ENCODE measurements at places on chromosomes 13 and 19. TPM values are rescaled to one million over a fixed set of nuclear protein-coding genes. Genes with fewer than 3 reads are reported as not detected.

The SLITRK1 gene
- not detected for total RNA-seq

The STARD13 gene
- total RNA-seq = 27.4 TPM

The SUPT5H gene
- 246 TPM for total RNA-seq

The PALM3 gene
- total RNA-seq = 16.1 TPM

The HSD17B14 gene
- 11.0 TPM for total RNA-seq

The XPO4 gene
- total RNA-seq = 13.3 TPM

- H3K36me3 ChIP-seq = no peaks in the 10 kb centered on the region
- no peak overlapping the region for H3K27ac ChIP-seq
- no peaks in the 10 kb centered on the region for H3K4me1 ChIP-seq
- no peaks in the 10 kb centered on the region for H3K27me3 ChIP-seq
- no peak overlapping the region for H3K4me3 ChIP-seq
- no peak for DNase-seq
Measured at GRCh38 chr13:84362777-84363176, 480.5 kb upstream of the SLITRK1 start.

DNA sequence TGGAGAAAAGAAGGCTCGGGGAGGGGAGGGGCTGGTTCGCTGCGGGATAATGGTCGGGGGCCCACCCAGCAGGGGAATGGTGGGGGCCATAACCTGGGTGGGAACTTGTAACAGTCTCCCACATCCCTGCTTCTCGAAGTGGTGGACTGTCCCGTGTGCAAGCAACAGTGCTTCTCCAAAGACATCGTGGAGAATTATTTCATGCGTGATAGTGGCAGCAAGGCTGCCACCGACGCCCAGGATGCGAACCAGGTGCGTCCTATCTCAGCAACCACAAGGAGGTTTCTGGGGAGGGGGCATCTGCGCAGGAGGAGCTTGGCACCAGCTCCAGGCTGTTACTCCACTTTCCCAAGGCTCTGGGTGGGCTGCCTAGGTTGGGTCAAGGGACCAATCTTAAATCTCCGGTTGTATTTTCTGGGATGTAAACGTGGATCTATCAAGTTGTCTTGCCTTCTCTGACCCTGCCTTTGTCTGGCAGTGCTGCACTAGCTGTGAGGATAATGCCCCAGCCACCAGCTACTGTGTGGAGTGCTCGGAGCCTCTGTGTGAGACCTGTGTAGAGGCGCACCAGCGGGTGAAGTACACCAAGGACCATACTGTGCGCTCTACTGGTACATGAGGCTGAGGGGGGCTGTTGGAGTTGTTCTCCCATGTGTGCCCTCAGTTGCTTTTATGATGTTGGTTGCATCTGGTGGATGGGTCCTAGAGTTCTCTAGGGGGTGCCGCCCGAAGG lies 1.6 kb downstream of the TRIM28 start:
- H3K27me3 ChIP-seq = no peaks in the 10 kb centered on the region
- H3K27ac ChIP-seq = peak overlapping the region; percentile 97
- no peak for DNase-seq
- H3K4me1 ChIP-seq = peaks cover 17% of the 10 kb centered on the region
- H3K4me3 ChIP-seq = peak overlapping the region; percentile 91
- H3K36me3 ChIP-seq = peaks cover 35% of the 10 kb centered on the region

- H3K27me3 ChIP-seq = no peaks in the 10 kb centered on the region
- H3K4me1 ChIP-seq = peaks cover 3% of the 10 kb centered on the region
- H3K36me3 ChIP-seq = no peaks in the 10 kb centered on the region
- peak; percentile 24 for DNase-seq
- H3K4me3 ChIP-seq = no peak overlapping the region
Measured at GRCh38 chr19:45569619-45570421, 14.8 kb downstream of the OPA3 start.

DNA sequence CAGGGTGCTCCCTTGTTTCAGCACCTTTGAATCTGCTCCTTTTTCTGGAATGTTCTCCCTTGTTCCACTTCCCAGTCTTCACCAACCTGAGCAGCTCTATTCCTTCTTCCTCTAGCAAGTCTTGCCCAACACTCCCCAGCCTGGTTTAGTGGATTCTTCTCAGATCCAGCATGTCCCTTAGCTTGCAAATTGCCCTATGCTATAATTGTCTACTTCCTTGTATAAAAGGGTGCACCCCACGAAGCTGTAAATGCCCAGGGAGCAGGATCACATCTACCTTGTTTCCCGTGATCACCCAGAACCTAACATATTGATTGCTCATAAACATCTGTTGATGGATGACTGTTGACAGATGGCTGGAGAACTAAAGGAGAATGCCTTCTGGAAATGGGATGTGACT lies 93.2 kb upstream of the C1QTNF9B start:
- H3K27me3 ChIP-seq = no peaks in the 10 kb centered on the region
- H3K27ac ChIP-seq = no peak overlapping the region
- no peak for DNase-seq
- H3K36me3 ChIP-seq = no peaks in the 10 kb centered on the region

- no peaks in the 10 kb centered on the region for H3K4me1 ChIP-seq
- no peak overlapping the region for H3K4me3 ChIP-seq
Measured at GRCh38 chr19:16596399-16596798, 24.2 kb upstream of the SLC35E1 start.

DNA sequence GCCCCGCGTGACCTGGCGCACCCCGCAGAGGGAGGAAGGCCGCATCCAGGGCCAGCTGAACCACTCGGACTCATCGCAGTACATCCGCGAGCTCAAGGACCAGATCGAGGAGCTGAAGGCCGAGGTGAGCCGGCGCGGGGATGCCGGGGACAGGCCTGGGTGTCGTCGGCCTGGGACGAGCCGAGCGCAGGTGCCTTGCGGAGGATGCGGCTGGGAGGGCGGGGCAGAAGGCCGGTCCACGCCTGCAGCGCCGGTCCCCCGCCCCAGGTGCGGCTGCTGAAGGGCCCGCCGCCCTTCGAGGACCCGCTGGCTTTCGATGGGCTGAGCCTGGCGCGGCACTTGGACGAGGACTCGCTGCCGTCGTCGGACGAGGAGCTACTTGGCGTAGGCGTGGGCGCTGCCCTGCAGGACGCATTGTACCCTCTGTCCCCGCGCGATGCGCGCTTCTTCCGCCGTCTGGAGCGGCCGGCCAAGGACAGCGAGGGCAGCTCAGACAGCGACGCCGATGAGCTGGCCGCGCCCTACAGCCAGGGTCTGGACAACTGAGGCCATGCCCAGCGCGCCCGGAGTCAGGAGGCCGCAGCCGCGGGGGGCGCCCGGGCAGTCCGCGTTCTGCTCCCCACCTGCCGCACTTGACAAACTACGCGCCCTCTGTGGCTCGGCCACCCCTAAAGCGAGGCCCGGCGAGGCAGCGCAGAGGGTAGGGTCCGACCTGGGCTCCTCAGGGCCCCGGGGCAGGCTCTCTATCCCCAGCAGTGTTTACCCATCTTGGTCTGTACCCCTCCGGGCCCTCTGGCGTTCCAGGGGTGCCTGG lies 10.8 kb downstream of the PRR36 start:
- H3K4me1 ChIP-seq = no peaks in the 10 kb centered on the region
- H3K36me3 ChIP-seq = no peaks in the 10 kb centered on the region
- no peak overlapping the region for H3K27ac ChIP-seq
- no peak overlapping the region for H3K4me3 ChIP-seq
- no peak for DNase-seq
- H3K27me3 ChIP-seq = no peaks in the 10 kb centered on the region

DNA sequence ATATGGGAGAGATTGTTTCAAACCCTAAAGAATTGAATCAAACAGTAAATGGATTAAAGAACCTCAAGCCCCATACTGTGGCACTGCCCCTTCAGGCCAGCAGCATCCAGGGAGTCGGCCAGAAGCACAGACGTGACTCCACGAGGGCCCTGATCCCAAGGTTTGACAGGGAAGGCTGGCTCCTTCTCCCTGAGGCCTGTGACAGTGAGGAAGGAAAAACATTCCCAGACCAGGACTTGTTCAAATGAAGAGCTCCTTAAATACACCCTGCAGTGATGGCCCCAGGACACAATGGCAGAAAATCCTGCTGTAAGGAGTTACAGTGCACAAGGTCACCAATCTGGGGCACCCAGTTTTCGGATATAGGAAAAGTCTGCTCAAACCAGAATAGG lies 91.0 kb downstream of the COL4A1 start:
- no peak for DNase-seq
- H3K4me1 ChIP-seq = no peaks in the 10 kb centered on the region
- no peaks in the 10 kb centered on the region for H3K27me3 ChIP-seq
- H3K36me3 ChIP-seq = no peaks in the 10 kb centered on the region
- no peak overlapping the region for H3K4me3 ChIP-seq
- H3K27ac ChIP-seq = peak overlapping the region; percentile 39

GRCh38 chr19:58326501-58326913 lies 287 bp upstream of the ZSCAN22 start:
- no peaks in the 10 kb centered on the region for H3K27me3 ChIP-seq
- H3K4me3 ChIP-seq = peak overlapping the region; percentile 67
- no peaks in the 10 kb centered on the region for H3K4me1 ChIP-seq
- DNase-seq = no peak

DNA sequence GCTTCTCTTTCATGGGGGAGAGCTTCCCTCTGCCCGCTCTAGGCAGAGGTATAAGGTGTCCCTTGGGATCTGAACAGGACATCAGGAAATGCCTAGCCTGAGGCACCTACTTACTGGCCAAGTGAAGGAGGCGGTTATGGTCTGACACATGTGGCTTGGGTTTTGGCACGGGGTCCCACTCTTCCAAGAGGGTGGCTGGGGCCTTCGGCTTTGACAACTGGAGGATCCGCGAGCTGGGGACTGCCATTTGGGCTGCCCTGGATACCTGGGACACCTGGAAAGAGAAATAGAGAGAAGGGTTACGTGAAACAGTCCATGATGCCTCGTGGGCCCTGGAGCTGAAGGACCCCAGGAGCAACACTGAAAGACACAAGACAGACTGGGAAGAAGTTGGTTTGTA lies 22.4 kb upstream of the MIER2 start:
- H3K4me1 ChIP-seq = no peaks in the 10 kb centered on the region
- H3K27ac ChIP-seq = no peak overlapping the region
- no peak overlapping the region for H3K4me3 ChIP-seq

DNA sequence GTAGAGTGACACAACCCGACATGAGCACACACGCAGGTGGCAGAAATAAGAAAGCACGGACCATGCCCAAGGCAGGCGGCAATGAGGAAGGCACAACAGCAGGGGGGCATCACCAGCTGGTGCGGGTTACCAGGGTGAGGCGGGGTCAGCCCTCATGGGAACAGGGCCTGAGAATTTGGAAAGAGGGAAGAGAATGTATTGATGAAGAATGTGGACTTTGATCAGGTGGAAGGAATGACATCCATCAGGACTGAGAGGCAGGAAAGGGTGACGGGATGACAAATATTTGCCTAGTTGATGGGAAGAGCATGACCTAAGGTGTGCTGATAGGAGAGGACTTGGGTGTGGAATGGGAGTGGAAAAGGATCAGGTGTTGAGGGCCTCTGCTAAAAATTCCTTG lies 177.5 kb downstream of the ABCC4 start:
- no peak overlapping the region for H3K27ac ChIP-seq
- no peak overlapping the region for H3K4me3 ChIP-seq
- peaks cover 4% of the 10 kb centered on the region for H3K4me1 ChIP-seq
- no peaks in the 10 kb centered on the region for H3K36me3 ChIP-seq
- DNase-seq = no peak

GRCh38 chr13:113906571-113906970 lies 42.7 kb upstream of the GAS6 start:
- H3K4me3 ChIP-seq = no peak overlapping the region
- no peak overlapping the region for H3K27ac ChIP-seq
- DNase-seq = no peak
- H3K27me3 ChIP-seq = no peaks in the 10 kb centered on the region

- DNase-seq = no peak
- no peaks in the 10 kb centered on the region for H3K27me3 ChIP-seq
- no peaks in the 10 kb centered on the region for H3K4me1 ChIP-seq
- H3K27ac ChIP-seq = no peak overlapping the region
- H3K4me3 ChIP-seq = no peak overlapping the region
Measured at GRCh38 chr19:50051964-50052363, 26.2 kb downstream of the ZNF473 start.

DNA sequence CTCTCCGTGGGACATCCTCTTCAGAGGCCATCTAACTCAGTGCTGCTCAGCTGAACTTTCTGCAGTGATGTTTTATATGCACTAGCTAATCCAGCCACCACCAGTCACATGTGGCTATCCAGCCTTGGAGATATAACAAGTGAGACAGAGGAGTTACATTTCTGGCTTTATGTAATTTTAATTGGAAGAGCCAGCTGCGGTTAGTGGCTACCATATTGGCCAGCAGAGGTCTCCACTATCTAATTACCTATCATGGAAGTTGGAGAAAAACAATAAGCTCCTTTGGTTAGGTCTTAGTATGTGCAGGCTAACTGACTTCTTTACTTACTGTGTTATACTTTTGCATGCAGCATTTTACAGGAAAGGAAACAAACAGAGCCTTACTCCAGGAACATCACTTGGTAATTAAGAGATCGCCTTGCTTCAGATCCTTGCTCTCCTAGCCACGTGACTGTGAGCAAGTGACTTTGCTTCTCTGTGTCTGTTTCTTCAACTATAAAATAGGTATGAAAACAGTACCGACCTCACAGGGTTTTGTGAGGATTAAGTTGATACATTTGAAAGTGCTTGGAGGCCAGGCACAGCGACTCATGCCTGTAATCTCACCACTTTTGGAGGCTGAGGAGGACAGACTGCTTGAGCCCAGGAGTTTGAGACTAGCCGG lies 1.6 kb upstream of the KLK10 start:
- no peaks in the 10 kb centered on the region for H3K36me3 ChIP-seq
- H3K27me3 ChIP-seq = no peaks in the 10 kb centered on the region
- H3K27ac ChIP-seq = peak overlapping the region; percentile 80
- no peaks in the 10 kb centered on the region for H3K4me1 ChIP-seq
- H3K4me3 ChIP-seq = no peak overlapping the region
- peak; percentile 70 for DNase-seq

DNA sequence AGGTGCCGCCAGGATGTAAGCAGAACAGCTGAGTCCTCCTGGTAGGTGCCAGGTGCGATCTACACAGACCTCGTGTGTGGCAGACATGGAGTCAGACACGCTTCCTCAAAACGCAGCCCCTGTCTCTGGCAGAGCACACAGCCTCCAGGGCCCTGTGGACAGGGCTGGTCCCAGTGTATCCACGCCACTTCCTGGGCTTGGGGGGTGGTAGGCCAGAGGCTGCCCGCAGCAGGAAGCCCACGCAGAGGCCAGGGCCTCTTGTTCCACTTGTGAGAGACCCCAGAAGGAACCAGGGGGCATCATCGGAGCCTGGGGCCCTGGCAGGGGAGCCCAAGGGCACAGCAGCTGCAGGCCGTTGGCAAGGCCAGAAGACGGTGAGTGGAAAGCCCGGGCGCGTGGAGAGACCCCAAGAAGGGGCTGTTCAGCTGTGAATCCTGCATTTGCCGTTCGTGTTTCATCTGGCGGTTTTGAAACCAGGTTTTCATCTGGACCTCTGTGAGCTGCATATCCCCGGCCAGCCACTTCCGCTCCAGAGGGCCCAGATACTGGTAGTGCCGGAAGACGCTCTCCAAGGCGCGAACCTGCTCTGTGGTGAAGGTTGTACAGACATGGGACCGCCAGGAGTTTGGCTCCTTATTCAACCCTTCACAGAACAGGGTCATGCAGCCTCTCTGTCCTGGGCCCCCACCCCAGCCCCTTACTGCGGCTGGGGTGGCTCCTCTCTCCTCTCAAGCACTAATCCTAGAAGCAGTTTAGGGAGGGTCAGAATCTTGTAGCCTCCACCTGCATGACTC lies 25.1 kb upstream of the SLITRK1 start:
- H3K4me1 ChIP-seq = no peaks in the 10 kb centered on the region
- no peak overlapping the region for H3K4me3 ChIP-seq
- no peak overlapping the region for H3K27ac ChIP-seq
- no peaks in the 10 kb centered on the region for H3K27me3 ChIP-seq
- DNase-seq = no peak

All from prostate gland (tissue), 2 donors.